ENCODE measurements at places on chromosomes 4 and X. TPM values are rescaled to one million over a fixed set of nuclear protein-coding genes. Genes with fewer than 3 reads are reported as not detected.

The NKX6-1 gene
- total RNA-seq: not detected

The SOD3 gene
- 63.4 TPM for total RNA-seq

The NDP gene
- not detected for total RNA-seq

The CSAG3 gene
- total RNA-seq: not detected

The SHROOM3 gene
- 15.2 TPM for total RNA-seq

The CSAG1 gene
- total RNA-seq: not detected

The RHOXF2B gene
- total RNA-seq: not detected

The NXF2B gene
- not detected for total RNA-seq

The CLNK gene
- total RNA-seq: not detected

The BST1 gene
- total RNA-seq: 3.8 TPM

The ODAPH gene
- total RNA-seq: not detected

The CNOT6L gene
- 26.3 TPM for total RNA-seq

The MAGED2 gene
- 71.9 TPM for total RNA-seq

The MAGEC3 gene
- not detected for total RNA-seq

The CT45A2 gene
- not detected for total RNA-seq

The CENPVL1 gene
- not detected for total RNA-seq

The EMCN gene
- 46.4 TPM for total RNA-seq

The CXCL6 gene
- total RNA-seq: 0.27 TPM

The DOCK11 gene
- 6.9 TPM for total RNA-seq

Measured in Right ventricle myocardium inferior (tissue), 1 donor.